Right renal pelvis (tissue), 4 donors: ENCODE measurements at places on chromosomes 1 and 21.
A peak's percentile ranks its signal among the peaks of the same experiment; 100 is the strongest.

DNA sequence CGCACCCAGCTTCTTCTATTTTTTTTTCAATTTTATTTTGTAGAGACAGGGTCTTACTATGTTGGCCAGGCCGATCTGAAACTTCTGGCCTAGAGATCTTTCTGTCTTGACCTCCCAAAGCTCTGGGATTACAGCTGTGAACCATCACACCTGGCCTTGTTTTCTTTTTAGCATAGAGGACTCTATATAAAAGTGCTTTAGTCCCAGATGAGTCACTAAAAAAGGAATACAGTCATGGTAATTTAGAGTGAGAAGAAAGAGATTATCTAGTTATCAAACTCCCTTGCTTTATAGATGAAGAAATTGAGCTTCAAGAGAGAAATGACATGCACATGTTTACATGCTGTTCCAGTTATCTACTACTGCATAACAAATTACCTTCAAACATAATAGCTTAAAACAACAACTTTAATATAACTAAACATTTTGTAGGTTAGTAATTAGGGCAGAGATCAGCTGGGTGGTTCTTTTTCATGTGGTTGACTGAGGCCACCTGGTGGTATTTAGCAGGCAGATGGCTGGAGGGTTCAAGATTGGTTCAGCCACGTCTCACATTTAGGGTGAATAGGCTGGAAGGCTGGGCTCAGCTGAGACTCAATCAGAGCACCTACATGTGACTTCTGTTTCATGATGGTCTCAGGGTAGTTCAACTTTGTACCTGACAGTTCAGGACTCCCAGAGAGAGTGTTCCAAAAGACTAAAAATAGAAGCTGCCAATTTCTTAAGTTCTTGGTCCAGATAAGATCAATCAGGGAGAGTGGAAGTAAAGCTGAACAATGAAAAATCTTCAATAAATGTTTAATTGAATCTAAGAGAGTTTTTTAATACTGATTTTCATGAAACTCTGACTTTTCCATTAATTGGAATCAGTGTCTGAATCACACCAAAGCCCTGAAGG lies 16.9 kb upstream of the MTF2 start:
- no peak for DNase-seq

GRCh38 chr1:204645251-204645650 lies 40.3 kb downstream of the LRRN2 start:
- DNase-seq, result no peak

GRCh38 chr1:178037510-178038253 lies 56.2 kb upstream of the RASAL2 start:
- DNase-seq, result peak; percentile 63

GRCh38 chr1:58430421-58431275 lies 115.9 kb downstream of the OMA1 start:
- no peak for DNase-seq

GRCh38 chr1:233086961-233087881 lies 136.8 kb downstream of the NTPCR start:
- DNase-seq, result no peak

GRCh38 chr1:64967381-64967780 lies 1.0 kb upstream of the JAK1 start:
- DNase-seq, result no peak

- DNase-seq, result no peak
These were observed 103.8 kb downstream of the TRABD2B start for GRCh38 chr1:47893412-47893811.

DNA sequence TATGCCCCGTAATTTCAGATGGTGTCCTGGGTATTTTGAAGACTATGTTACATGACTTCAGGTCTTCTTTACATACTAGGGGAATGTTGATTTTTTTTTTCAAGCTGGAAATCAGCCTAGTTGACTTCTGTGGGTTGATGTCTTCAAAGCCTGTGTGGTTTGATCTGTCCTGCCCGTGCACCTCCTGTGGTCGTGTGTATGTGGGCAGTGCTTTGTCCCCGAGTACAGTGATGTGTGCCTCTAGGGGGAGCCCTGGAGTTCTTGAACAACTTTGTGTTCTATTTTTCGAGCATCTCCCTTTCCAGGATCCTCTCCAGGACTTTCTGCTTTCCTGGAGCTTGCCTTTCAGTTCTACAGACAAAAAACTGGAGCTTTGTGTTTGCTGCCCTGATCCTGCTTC lies 28.9 kb downstream of the OBSCN start:
- DNase-seq, result no peak

- no peak for DNase-seq
These were observed 21.1 kb downstream of the KCNN3 start for GRCh38 chr1:154848983-154849382.

- DNase-seq, result no peak
These were observed 662.9 kb downstream of the PLPP3 start for GRCh38 chr1:55916481-55916880.

GRCh38 chr1:9253004-9253403 lies 18.4 kb downstream of the H6PD start:
- no peak for DNase-seq

DNA sequence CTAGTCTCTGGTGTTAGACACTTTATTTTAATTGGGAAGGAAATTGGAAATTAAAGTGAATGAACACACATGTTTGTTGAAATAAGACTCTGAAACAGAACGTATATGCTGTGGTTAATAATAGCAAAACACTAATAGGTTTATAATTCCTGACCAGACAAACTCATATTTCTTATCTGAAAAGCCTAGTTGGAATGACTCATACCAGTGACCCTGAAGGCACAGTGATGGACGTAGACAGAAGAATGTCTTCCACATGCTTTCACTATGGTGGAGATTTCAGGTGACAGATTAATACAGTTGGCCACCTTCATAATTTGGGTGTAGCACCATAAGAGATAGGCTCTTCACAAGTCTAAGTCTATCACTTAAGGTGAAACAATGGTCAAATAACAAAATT lies 83.0 kb upstream of the COL11A1 start:
- no peak for DNase-seq

GRCh38 chr21:44511938-44512275 lies 28.1 kb downstream of the KRTAP10-1 start:
- no peak for DNase-seq

GRCh38 chr1:174912264-174912663 lies 87.5 kb upstream of the CACYBP start:
- DNase-seq, result no peak

DNA sequence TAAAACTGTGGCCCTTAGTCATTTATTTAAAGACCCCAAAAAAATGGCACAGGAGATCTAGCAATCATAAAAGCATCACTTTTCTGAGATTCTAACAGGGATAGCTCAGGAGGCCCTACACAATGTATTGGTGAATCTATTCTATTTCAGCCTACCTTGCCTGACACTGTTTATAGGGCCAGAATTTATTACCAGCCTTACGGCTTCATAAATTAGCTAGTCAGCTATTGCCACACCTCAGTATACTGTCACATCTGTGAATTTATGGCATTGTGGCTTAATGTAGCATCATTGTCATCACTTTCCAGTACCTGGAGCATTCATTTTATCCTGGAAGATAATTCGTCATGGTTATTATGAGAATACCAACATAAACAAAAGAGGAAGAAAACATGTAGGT lies 121.2 kb upstream of the ERG start:
- no peak for DNase-seq

- DNase-seq, result no peak
These were observed 66.6 kb downstream of the ITSN1 start for GRCh38 chr21:33708874-33709273.

DNA sequence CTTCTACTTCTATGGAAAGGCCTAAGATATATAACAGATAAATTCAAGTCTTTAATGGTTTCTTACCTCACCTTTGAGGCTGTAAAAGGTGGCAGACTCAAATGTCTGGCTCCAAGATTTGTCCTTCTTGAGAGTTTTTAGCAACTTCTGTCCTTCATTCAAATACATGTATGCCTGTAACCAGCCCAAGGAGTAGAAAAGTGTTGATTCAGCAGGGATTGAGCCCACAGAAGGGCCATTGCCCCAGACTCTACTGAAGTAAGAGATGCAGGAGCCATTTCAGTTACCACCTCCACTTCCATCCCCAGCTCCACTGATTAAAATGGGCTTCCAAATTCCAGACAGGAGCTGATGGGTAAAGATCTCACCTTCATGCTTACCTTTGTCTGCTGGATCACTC lies 80.0 kb downstream of the ADCY10 start:
- no peak for DNase-seq

DNA sequence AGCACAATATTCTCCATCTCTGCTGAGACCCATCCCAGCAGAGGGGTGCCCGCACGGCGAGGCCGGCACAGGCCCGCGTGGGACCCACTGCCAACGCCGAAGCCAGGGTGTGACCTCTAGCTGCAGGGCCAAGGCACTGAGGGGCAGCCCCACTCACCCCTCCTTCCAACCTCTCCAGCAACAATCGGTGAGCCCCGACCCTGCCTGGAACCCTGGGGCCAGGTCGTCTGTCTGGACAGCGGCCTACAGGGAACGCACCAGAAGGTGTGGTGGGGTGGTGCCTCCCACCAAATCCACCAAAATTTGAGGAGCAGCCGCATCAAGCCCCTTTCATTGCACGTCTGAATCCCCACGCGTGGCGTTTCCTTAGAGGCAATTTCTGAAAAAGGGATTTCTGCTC lies 63.0 kb upstream of the ADARB1 start:
- no peak for DNase-seq

DNA sequence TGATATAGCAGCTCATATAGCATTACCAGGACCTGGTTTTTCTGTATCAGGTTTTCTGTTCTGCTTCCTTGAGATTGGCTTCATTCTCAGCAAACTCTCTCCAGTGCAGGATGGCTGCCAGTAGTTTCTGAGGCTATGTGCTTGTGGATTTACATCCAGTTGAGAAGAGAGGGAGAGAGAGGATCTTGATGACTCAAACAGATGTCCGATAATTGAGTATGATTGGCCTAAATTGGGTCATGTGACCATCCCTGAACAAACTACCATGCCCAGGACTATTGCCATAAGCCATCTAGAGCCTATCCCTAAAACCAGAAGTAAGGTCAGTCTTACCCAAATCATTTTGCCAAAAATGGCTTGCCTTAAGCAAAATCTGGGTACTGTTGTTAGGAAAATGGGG lies 18.1 kb upstream of the PSMA5 start:
- no peak for DNase-seq

GRCh38 chr1:162161916-162162550 lies 92.5 kb downstream of the NOS1AP start:
- DNase-seq, result no peak

- no peak for DNase-seq
These were observed 81.8 kb downstream of the GLUL start for GRCh38 chr1:182309631-182310351.

DNA sequence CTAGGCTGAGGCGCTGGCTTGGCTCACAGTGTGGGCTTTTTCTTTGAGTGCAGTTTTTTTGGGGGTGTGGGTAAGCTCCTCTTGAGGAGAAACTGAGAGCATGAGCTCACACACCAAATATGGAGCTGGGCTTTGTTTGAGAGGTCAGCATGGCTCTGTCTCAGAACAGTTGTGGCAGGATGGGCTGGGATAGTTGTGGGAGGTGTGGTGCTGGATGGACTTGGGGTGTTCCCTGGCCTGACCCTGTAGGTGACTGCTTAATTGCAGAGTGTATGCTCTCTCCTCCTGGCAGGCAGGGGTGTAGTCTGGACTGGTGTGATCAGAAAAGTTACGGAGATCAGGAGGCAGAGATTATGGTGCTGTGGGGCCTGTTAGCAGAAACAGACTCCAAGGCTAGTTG lies 64.3 kb upstream of the PGBD5 start:
- DNase-seq, result no peak

DNA sequence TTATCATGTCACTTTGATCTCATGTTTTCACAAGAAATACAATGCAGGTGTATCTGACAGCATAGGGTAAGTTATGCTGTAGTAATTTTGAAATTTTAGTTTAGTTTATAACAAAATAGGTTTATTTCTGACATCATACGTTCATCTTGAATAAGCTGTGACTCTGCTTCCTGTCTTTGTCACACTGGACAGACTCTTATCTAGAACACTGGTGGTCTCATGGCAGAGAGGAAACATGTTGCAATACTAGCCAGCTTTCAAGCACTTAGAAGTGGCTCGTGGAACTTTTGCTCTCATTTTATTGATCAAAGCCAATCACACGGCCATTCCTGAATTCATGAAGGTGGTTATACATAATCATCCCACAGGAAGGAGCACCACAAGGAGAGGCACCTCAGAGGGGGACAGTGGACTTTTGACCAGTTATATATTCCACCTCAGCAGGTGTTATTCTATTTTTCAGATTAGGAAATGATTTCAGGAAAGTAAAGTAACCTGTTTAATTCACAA lies 46.5 kb downstream of the CYP2J2 start:
- no peak for DNase-seq

DNA sequence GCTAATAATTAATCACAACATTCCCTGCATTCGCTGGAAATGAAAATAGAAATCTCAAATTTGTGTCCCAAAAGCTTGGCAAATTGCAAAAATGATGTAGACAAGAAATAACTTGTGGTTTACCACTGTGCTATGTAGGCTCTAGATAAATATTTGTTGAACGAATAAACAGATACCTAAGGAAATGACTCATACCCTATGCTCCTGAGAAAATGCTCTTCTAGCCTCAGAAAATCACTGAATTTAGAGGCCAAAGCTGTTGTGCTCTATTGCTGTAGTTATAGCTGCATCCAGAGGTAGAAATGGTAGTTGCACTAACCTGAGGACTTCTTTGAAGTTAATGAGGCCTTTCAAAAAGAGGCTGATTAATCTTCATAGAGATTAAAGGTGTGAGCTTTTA lies 142.0 kb upstream of the ZNHIT6 start:
- no peak for DNase-seq

GRCh38 chr21:14913638-14914037 lies 151.2 kb downstream of the NRIP1 start:
- DNase-seq, result no peak

DNA sequence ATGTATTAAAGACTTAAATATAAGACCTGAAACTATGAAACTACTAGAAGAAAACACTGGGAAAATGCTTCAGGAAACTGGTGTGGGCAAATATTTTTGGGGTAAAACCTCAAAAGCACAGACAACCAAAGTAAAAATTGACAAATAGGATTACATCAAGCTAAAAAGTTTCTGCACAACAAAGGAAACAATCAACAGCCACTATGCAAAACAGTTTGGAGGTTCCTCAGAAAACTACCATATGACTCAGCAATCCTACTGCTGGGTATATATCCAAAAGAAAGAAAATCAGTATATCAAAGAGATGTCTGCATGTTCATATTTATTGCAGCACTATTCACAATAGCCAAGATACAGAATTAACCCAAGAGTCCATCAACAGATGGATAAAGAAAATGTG lies 17.1 kb downstream of the TSHB start:
- DNase-seq, result no peak

- no peak for DNase-seq
These were observed 66.6 kb downstream of the IFI44 start for GRCh38 chr1:78716186-78716585.

DNA sequence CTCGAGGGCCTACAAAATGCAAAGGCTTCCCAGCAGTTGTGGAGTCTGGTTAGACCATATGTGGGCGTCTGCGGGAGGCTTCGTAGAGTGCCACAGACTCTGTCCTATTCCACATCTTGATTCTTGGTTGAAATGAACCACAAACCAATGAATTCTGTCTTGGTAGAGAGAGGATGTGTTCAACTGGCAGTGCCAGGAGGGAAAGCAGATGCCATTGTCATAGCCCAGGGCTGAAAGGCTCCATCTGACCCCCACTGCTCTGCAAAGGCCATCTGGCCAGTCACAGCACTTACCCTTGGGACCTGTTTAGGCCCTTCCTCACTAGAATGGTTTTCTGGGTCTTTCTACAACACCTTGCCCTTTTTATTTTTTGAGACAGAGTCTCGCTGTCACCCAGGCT lies 22.1 kb downstream of the ACOT11 start:
- no peak for DNase-seq

GRCh38 chr1:154176337-154176736 lies 15.6 kb downstream of the TPM3 start:
- DNase-seq, result no peak

- DNase-seq, result peak; percentile 22
These were observed 73.1 kb upstream of the GJB5 start for GRCh38 chr1:34681480-34682451.
